ENCODE measurements at places on chromosomes 6 and 20.

- DNase-seq = no peak
Observed at GRCh38 chr6:39876111-39876510, 58.2 kb downstream of the MOCS1 start.

GRCh38 chr6:132673376-132674094 is 14.6 kb upstream of the TAAR1 start:
- DNase-seq = no peak

DNA sequence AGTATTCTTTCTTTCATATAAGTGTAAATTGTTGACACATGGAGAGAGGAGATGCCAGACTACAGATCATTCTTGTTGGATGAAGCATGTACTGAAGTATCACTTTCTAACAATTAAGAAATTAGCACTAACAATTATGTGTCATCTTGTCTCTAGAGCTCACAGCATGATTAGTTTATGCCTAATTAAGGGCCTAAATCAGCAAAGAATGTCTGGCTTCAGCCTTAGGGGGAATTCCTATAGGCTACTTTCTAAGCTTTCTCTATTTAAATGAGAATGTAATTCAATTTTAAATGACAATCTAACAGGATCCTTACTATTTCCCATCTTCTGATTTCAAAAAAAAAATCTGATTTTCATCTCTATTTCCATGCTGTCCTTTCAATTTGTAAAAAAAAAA is 371.0 kb downstream of the EPHA7 start:
- DNase-seq = no peak

DNA sequence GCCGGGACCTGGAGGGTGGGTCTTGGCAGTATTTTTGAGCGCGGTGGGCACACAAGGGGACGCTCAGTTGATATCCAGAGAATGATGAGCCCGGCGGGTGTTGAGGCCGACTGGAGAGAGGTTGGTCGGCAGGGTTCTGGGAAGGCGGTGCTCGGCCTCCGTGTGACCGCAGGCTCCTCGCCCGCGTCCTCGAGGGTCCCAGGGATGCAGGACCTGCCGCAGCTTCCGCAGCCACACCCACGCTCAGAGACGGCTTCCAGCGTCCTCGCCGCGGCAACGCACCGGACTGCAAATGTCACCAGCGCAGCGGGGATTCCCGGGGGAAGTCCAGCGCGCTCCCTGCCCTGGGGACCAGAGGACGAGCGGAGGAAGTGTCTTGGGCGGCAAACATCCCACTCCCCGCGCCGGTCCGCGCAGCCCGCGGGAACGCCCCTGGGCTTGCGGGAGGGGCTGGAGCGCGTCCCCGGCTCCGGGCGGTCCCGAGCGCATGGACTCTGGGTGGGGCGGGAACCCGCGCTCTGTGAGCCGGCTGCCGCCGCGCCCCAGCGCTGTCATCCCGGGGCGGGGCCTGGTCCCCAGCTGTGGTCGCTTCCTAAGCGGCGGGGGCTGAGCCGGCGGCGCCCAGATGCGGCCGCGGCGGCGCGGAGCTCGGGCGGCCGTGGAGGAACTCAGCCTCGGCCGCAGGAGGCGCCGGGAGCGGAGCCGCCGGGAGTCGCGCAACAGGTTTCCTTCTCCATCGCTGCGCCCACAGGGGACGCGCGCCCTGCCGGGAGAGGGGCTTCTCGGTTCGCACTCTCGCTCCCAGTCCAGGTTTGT is at the start of gene STX11:
Gene STX11, plus strand, starts transcription at position 624 of the 816 bp plus-strand sequence. CDS start 36,111 bp downstream, outside the sequence.
- DNase-seq = peak; percentile 34

DNA sequence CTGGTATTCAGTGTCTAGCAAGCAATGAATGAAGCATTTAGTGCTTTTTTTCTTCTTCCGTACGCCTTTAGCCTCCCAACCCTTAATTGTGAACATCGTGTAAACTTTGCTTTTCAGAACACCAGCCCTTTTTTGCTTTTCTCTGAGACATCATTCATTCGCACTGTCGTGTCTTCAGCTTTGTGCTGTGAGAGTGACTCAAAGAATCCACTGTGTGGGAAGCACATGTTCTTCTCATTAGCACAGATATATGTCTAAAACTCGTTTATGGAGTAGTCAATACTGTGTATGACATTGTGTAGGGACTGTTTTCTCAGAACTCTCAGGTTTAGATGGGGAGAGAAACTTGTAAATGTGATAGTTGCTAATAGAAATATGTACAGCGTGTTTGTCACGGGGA is 279.1 kb downstream of the FARS2 start:
- DNase-seq = no peak

DNA sequence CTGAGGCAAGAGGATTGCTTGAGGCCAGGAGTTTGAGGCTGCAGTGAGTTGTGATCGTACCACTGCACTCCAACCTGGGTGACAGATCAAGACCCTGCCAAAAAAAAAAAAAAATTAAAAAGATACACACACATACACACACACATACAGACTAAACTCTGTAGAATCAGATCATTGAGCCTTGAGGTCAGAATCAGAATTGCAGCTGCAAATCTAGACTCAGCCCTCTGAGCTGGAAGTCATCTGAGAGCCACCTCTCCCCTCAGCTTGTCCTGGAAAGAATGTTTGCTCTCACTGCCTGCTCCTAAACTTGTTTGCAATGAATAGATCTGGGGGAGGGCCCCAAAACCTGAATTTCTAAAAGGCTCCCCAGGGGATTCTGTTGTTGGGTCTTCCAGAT is 41.4 kb upstream of the ANGPT4 start:
- no peak for DNase-seq

GRCh38 chr6:71080133-71080532 is 123.3 kb upstream of the B3GAT2 start:
- DNase-seq = no peak

- DNase-seq = no peak
Observed at GRCh38 chr6:128655978-128656498, 135.6 kb upstream of the PTPRK start.

- DNase-seq = no peak
Observed at GRCh38 chr6:115467726-115468125, 593.0 kb downstream of the FRK start.

All from stimulated activated CD4-positive, alpha-beta T cell treated with anti-CD3 and anti-CD28 coated beads, Interleukin-1b, Interleukin-23, amount 100 ng/mL, for 1 hour (primary cell).